HT-29 (cell line): ENCODE measurements at places on chromosomes 5 and 9.
A peak's percentile ranks its signal among the peaks of the same experiment; 100 is the strongest.

- no peak for DNase-seq
Measured at GRCh38 chr5:175712313-175712680, 54.4 kb downstream of the HRH2 start.

GRCh38 chr5:38830521-38831051 lies 15.2 kb upstream of the OSMR start:
- DNase-seq = no peak

DNA sequence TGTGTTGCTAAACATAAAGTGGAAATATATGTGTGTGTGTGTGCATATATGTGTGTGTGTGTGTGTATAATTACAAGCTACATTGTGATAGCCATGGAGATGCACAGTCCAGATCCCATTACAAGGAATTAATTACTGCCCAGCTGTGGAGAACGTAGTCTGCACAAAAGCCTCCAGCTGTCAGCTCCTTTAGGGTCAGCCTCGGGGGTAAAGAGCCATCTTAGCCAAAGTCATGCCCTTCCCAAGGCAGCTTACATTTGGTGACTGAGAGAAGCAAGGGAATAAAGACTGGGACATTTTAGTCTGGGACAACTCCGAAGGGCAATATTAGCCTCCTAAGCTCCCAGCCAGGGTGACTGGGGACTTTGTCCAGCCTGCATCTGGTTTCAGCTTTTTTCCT lies 21.9 kb upstream of the FOCAD start:
- no peak for DNase-seq

DNA sequence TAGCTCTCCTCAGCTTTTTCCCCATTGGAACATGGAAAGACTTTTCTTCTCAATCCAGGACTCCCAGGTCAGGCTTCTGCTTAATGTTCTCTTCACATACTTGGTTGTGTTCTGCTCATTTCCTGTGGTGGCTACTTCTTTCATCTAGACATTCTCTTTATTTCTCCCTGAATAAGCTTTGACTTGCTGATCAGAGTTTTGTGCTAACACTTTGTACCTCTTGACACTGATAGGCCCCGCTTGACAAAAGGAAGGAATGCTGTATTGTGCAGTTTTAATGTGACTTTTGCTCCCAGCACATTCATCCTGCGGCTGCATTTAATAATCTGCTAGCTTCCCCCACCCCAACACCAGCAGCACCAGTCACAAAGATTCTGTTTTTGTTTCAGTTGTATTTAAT lies 90.9 kb upstream of the MINAR2 start:
- no peak for DNase-seq

DNA sequence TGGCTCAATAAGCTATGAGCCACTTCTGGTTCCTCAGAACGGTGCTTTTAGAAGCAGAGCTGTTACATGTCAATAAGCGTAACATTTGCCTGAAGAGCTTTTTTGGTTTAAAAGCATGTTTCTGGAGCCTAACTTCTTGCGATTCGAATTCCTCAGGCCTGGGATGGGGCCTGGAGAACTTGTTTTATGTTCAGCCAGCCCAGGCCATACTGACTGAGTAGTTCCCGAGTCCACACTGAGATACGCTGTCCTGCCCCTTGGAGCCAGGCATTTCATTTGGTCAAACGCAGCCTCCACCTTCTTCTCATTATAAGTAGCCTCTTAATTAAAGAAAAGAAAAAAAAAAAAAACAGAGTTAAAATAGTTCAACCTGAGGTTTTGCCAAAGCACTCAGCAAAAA lies 260.6 kb upstream of the ANKRD55 start:
- no peak for DNase-seq

DNA sequence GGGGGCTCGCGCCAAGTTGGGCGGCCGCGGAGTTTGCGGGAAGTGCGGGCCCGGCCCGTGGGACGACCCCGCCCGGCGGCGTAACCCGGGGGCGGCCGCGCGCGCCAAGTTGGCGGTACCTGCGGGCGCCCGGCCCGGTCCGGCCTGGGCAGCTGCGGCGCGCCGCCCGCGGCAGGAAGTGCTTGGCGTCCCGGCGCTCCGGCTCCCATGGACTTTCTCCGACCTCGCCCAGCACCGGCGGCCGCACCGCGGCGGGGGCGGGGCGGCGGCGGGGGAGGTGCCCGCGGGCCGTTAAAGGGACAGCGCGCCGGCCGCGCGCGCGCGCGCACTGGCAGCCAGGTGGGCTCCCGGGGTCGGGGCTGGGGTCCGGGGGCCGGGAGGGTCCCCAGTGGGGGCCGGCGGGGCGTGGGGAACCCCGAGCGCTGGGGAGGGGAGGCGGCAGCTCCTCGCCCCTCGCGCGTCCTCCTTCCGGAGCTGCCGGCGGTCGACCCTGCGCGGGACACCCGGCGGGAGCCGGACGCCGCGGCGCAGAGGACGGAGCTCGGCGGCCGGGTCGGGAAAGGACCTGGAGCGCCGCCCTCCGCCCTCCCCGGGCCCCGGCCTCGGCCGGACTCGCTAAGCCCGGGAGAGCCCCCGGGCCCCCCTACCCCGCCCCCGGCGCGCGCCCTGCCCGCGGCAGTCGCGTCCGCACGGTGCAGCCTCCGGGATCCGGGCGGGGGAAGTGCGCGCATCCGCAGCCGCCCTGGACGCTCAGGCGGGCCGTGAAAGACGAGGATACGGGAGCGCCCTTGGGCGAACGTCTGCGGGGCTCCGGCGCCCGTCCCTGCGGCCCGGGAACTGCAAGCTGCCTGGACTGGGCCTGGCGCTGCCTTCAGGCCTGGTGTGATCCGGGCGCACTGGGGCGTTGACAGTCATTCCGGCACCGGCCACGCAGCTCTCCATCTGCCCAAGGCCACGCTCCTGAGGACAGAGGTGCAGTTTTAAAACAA lies at the start of gene NACC2:
Gene NACC2, minus strand, starts transcription at position 220 of the 989 bp plus-strand sequence. CDS start 44,768 bp downstream, outside the sequence.
- peak; percentile 71 for DNase-seq

- peak; percentile 19 for DNase-seq
Measured at GRCh38 chr9:116959809-116960208, 272.7 kb downstream of the TRIM32 start.

DNA sequence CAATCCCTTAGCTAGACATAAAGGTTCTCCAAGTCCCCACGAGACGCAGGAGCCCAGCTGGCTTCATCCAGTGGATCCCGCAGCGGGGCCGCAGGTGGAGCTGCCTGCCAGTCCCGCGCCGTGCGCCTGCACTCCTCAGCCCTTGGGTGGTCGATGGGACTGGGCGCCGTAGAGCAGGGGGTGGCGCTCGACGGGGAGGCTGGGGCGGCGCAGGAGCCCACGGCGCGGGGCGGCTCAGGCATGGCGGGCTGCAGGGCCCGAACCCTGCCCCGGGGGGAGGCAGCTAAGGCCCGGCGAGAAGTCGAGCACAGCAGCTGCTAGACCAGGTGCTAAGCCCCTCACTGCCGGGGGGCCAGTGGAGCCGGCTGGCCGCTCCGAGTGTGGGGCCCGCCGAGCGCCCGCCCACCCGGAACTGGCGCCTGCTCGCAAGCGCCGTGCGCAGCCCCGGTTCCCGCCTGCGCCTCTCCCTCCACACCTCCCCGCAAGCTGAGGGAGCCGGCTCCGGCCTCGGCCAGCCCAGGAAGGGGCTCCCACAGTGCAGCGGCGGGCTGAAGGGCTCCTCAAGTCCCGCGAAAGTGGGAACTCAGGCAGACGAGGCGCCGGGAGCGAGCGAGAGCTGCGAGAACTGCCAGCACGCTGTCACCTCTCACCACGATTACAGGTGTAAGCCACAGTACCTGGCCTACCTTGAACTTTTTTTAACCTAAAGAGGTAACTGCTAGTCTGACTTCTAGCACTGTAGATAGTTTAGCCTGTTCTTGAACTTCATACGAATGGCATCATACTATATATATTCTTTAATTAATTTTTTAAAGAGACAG lies 35.5 kb downstream of the PTGS1 start:
- no peak for DNase-seq

DNA sequence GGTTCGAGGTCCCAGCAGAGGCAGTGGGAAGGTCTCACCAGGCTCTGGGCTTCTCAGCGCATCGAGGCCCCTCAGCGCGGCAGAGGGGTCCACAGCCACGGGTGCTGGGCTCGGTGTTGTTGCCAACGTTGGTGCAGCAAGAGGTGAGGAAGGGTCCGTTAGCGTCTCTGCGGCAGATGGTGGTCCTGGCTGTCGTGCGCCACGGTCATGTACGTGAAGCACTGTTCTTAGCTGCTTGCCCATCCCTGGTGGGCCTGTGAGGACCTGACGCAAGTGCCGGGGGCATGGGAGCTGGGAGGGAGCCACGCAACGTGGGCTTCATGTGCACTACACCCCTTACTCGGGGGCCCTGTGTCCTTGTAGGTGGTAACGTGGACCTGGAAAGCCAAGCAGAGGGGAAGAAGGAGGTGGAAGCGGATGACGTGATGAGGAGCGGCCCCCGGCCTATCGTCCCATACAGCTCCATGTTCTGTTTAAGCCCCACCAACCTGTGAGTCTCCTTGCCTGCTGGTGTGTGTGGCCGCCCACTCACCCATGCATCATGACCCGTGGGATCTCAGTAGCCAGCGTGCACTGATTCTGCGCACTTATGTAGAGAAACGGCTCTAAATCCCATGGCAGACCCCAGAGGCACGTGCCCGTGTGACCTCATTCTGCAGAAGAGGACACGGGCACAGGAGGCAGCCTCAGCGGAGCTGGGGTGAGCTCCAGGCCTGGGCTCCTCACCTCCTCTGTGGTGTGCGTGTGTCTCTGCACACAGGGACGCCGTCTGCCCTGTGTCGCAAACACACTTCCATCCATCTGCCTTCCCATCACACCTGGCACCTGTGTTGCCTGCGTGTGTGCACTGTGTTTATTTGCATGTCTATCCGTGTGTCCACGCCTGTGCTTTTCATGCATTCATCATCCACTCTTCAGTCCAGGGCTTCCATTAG lies 166.1 kb downstream of the CACNA1B start:
- no peak for DNase-seq

- DNase-seq = no peak
Measured at GRCh38 chr9:18989865-18990264, 43.1 kb downstream of the SAXO1 start.

DNA sequence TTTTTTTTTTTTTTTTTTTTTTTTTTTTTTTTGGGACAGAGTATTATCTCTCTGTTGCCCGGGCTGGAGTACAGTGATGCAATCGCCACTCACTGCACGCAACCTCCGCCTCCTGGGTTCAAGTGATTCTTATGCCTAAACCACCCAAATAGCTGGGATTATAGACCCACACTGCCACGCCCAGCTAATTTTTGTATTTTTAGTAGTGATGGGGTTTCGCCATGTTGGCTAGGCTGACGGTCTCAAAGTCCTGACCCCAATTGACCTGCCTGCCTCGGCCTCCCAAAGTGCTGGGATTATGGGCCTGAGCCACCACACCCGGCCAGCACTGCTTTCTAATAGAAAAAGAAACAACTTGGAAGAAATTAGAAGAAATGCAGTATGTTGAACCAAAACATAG lies 39.2 kb downstream of the TTC1 start:
- no peak for DNase-seq

DNA sequence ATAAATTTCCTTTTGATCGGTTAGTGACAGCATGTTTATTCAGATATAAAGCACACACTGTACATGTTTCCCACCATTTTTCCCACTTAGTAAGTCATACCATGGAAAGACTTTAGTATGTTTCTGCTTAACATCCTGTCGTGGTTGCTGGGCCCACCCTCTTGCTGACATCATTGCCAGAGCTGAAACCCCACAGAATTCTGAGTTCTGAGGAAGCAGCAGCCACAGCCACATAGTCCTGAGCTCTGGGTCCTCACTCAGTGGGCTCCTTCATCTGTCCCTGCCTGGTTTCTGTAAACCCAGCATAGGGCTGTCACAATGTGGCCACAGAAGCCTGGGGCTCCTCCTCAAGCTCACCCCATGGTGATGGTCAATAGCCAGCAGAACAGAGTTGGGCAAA lies 441.5 kb downstream of the ENC1 start:
- no peak for DNase-seq

DNA sequence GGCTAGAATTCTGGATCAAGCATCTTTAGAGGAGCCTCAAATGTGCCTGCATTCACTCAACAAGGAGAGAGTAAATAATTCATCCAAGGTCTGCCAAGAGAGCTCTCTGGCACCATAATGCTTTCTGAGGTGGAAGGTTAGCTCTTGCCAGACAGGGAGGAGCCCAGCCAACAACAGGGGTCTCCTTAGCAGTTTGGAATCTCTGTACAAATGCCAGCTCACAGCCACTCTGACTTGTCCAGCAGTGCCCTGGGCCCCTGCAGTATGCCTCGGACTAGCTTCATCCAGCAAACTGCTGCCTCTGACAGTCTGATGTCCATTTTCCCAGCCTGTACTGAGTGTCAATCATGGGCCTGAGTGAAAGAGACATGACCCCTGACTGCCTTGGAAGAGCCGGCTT lies 127.2 kb upstream of the SLC44A1 start:
- no peak for DNase-seq

GRCh38 chr9:24071716-24072115 lies 245.7 kb upstream of the ELAVL2 start:
- DNase-seq = no peak

- no peak for DNase-seq
Measured at GRCh38 chr5:28984639-28985038, 1946.3 kb upstream of the CDH9 start.

DNA sequence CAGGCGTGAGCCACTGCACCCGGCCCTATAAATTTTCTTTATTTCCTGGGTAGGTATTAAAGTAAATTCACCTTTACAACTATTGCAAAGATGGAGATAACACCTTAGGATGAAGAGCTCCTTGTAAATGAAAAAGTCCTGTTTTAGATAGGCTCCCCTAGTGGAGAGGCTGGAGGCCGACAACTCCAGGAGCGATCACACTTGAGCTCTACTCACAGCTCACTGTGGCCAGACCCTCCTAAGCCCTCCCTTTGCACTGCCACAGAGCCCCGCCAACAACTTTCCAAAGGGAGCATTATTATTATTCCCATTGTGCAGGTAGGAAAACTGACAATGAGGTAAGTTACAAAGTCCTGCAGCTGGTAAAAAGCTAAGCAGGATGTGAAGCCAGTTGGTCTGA lies 139.1 kb upstream of the ERCC6L2 start:
- DNase-seq = peak; percentile 38

DNA sequence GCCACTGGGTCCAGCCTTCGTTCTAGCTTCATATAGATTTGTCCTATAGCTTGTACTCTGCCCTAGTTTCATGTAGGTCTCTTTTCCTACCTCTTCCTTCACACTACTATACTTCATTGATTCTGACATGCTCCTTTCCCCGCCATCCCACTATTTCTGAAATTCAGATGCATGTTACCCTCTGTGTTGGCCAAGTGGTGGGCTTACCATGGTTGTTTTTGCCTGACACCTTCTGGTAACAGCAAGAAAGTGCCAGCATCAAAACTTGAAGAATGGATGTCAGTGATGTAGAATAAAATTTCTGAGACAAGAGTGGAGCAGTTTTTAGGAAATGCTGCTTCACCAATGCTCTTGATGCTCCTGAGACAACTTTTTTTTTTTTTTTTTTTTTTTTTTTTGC lies 19.5 kb upstream of the SERINC5 start:
- peak; percentile 40 for DNase-seq

DNA sequence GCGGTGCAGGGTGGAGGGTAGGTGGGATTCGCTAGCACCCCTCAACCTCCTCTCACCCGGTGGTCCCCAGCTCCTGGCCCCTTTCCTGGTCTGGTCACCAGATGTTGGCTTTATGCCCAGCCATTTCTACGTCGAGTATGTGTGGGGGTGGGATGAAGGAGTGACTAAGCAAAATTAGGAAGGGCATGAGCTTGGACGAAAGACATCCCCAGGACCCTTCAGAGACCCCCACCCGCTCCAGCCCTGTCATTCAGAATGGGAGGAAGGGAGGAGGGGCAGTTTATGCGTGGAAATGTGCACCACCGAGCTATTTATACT lies 742 bp downstream of the BHMT2 start:
- DNase-seq = no peak
